ENCODE measurements at places on chromosomes 4 and X.

DNA sequence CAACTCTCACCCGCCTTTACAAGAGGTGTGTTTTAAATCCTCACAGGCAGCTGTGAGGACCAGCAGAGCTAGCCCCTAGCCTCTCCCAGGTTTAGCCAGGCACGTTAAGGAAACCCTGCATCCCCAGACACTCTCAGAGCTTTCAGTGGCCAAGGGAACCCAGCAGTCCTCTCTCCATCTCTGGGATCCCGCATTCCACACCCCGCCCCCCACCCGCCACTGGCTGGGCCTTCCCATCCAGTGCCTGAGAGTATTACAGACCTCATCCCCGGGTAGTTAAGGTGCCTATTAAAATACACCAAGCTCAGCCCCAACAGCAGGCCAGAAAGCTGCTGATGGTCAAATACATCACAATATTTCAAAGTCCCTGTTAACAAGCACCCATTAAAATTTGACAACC is 256.2 kb downstream of the BCOR start:
- no peak for DNase-seq

GRCh38 chrX:110852180-110852579 is 56.6 kb upstream of the CHRDL1 start:
- DNase-seq = no peak

DNA sequence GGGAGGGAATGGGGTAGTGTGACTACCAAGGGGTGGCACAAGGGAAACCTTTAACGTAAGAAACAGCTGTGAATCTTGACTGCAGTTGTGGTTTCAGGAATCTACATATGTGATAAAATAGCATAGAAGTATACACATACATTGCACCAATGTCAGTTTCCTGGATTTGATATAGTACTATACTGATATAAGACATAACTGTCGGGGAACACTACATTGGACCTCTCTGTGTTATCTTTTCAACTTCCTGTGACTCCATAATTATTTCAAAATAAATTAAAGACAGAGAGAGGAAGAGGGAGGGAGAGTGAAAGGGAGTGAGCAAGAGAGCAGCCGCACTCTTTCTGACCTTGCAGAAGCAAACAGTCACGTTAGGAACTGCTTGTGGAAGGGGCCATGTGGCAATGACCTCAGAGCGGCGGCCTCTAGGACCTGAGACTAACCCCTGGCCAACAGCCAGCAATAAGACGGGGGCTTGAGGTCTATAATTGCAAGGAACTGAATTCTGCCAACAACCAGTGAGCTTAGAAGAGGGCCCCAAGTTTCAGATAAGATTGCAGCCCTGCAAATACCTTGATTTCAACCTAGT is 47.4 kb downstream of the NALF2 start:
- DNase-seq = no peak

DNA sequence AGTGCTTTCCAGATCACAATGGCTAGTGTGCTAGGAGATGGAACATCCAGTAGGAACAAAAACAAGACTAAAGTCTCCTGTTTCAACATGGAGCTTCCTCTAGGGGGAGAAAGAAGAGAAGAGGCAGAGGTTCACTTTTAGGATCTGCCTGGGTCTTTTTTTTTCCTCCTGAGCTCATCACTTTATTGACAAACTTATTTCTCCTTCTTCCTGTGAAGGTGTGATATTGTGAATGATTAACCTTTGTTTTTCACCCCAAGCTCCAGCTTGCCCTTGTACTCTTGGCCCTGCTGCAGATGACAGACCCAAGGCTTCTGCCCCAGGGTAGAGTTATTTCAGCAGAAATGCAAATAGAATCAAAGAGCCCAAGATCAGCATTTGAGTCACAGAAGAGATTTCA is 13.5 kb downstream of the PAGE4 start:
- DNase-seq = no peak

- DNase-seq = no peak
Measured at GRCh38 chrX:13195340-13195739, 124.5 kb downstream of the ATXN3L start.

- no peak for DNase-seq
Measured at GRCh38 chr4:185734214-185734613, 77.8 kb downstream of the SORBS2 start.

- DNase-seq = no peak
Measured at GRCh38 chr4:48261281-48261680, 8.4 kb downstream of the TEC start.
